T-helper 9 cell (primary cell): ENCODE measurements at places on chromosomes 7 and 10.

DNA sequence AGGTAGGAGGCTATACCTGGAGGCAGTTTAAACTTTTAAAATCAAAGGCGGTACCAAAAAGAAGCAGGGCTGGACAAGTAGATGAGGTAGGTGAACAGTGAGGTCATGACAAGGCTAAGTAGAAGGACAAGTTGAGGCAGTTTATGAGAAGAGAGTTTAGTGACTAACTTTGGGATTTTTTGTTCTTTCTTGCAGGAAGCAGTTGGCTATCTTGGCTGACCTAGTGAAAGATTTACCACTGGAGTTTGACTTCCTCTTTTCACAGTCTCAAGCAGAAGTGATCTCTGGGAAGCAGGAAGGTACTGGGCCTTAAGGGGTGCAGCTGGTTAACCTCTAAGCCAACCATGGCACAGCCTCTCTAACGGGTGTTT, 26.3 kb downstream of the ENTPD7 start:
- DNase-seq: no peak

- DNase-seq: no peak
Measured at GRCh38 chr7:105934572-105935185, 28.4 kb upstream of the CDHR3 start.

DNA sequence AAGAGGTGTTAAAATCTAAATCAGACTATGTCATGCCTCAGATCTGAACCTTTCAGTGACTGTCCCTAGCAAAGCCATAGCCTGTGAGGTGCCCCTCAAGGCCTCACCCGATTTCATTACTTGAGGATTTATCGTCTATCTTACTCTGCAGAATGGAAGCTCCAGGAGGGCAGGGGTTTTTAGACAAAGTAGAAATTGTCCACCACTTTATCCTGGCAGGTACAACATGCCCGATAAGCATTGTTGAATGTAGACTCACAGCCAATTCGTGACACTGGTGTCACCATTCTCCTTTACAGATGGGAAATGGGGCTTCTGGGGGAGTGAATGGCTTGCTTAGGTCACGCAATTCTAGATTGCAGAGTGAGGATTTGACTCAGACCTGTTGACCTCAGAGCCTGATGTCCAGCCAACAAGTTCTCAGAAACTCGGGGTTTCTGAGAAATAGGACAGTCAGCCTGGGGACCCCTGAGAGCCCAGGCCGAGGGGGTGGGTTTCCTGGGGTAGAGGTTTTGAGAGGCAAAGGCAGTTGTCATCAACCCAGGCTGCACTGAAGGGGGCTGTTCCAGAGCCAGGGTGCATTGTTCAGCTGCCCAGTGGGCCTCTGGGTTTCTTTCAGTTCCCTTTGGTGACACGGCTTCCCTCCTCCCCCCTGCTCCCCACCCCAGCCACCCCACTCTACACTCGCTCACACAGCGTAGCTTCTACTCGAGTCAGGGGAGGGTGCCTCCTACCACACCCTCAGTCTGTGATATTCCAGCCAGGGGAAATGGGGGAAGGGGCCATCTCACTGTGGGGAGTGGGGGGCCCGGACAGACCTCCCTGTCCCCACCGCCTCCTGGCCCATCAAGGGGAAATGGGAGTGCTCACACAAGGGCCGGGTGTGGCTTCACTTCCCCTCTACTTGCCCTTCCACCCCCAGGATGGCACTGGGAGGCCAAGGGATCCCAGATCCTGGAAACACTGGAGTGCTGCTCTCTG, 3.1 kb upstream of the IRF5 start:
- no peak for DNase-seq

GRCh38 chr7:158353606-158354570, 233.7 kb downstream of the PTPRN2 start:
- no peak for DNase-seq

DNA sequence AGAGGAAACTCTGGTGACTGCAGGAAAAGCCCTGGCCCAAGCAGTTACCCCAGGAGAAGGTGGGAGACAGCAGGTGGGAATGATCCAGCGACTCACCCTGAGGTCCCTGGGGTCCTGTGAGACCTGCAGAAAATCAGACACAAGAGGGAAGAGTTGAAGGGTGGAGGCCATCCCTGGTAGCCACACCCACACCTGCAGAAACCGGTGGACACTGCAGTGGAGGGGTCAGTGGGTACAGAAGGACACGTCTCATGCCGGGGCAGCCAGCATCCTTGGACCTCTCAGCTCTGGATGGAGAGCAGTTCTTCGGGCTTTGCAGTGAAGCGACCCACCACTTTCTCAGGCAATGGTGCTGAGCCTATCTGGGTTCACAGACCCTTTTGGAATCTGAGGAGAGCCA, 39.0 kb downstream of the COL17A1 start:
- no peak for DNase-seq

DNA sequence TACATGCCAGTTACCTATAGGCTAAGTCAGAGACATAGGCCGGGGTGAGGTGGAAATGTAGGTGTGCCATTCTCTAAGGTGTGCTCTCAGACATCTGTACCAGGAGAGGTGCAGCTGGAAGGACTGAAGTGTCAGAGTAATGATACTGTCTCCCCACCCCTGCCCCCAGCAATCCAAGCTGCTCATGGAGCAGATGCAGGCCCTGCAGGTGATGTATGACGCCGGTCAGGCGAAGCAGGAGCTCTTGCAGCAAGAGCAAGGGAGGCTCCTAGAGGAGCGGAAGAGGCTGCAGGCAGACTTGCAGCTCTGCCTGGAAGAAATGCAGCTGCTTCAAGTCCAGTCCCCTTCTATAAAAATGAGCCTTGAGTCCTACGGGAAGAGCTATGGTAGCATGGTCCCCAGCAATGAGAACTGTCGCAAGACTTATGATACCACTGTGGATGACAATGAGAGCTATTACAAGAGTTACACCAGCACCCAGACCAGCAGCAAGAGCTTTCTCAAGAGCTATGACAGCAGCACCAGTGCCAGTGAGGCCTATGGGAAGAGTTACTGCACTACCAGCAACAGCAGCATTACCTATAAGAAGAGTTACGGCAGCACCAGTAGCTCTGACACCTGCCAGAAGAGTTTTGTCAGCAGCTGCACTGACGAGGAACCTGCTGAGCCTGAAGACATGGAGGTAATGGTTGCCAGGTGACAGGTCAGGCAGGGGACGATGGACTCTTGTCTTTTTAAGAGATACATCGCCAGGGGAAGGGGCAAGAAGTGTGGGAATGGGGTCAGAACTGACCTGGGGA, 18.4 kb upstream of the FLNC start:
- DNase-seq: no peak

DNA sequence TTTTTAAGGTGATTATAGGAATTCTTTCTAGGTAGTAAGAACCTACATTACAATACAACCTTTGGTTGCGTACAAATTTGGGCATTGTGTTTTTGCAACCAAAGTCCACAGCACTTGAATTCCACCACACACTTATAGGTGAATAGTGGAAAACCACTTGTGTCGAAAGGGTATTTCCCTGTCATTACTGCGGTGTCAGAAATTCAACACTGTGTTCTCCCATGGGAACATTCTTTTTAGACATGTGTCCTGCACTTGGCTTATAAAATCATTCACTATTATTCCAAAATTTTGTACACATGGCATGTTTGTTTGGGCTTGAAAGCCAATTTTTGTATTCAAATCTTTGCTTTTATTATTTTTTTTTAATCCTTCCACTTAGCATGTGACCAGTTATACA, 333.7 kb downstream of the PRPF18 start:
- no peak for DNase-seq

- no peak for DNase-seq
Measured at GRCh38 chr10:42637142-42637541, 1.2 kb downstream of the ZNF33B start.

DNA sequence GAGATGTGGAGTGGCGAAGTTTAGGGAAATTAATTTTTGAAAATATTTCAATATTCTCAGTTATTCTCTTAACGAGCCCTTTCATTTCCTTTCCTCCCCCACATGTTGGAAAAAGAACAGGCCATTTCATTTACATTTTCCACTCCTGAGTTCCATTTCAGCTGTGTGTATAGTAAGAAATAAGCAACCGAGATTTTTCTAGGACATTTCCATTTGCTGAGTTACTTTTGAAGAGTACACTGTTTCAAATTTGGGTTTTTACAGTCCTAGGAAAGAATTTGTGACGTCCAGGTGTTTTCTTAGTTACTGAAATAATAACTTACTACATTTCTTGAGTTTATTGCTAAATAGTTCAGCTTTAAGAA, 1.2 kb downstream of the SEPTIN7 start:
- no peak for DNase-seq

GRCh38 chr7:132451161-132451560, 125.1 kb downstream of the PLXNA4 start:
- DNase-seq: peak; percentile 13

DNA sequence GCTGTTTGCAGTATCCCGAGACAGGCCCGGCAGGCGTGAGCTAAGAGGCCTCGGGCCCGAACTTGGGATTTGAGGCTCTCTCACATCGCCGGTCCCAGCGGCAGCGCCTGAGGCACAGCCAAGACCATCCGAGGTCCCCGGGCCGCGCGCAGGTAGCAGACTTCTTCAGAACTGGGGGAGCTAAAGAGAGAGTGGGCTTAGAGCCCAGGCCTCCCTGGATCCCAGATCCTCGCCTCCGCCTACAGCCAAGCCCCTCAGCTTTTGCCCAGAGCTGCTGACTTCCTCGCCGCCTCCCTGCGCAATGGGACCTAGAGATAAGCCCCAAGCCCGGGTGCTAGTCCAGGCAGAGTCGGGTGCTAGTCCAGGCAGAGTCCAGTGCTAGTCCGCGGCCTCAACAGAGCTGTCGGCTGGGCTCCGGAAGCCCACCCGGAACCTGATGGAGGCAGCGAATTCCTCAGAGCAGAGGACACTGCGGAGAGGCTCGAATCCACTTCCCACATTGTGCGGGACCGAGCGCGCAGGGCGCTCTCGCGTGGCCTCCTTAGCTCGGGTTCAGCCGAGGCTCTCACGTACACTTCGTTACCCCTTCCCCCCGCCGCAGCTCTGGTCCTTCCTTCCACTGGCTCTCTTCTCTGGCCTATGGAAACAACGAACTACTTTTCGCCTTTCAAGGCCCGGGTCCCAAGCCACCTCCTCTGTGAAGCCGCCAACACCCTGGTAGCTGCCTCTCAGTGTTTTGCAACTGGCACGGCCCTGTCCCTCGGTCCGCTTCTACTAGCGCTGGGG, 5.8 kb downstream of the LBX1 start:
- DNase-seq: no peak

GRCh38 chr7:36032361-36032818, 120.7 kb upstream of the EEPD1 start:
- DNase-seq: no peak

GRCh38 chr7:150405584-150406311, 26.6 kb downstream of the ZNF775 start:
- no peak for DNase-seq

GRCh38 chr7:31336202-31337001, 4.1 kb downstream of the NEUROD6 start:
- DNase-seq: no peak

DNA sequence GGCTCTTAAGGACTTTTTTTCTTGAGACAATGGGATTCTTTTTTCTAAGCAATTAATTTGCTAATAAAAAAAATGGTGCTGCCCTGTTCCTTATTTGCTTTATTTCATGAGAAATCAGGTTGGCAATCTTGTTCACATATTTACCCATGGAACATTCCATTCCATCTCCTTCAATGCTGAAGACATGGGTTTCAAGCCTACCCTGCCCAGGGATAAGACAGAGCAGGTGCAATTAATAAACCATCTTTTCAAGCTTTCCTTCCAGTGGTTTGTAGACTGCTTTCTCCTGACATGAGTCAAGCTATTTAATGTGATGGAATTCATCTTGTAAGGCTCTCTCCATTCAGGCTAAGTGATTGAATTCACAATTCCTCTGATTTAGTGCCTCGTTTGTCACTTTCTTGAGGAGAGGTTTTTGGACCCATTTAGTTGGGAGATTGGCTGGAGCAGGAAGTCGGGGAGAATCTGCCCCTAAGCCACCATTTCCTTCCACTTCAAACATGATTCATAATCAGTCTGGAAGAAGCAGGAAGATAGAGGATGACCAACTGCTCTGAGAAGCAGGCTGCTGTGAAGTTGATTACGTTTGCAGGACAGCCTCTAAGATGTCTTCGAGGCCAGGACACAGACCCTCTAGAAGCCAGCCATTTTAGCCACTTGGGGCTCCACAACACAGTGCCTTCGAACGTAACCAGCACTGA, 552.4 kb upstream of the GALNT17 start:
- no peak for DNase-seq

DNA sequence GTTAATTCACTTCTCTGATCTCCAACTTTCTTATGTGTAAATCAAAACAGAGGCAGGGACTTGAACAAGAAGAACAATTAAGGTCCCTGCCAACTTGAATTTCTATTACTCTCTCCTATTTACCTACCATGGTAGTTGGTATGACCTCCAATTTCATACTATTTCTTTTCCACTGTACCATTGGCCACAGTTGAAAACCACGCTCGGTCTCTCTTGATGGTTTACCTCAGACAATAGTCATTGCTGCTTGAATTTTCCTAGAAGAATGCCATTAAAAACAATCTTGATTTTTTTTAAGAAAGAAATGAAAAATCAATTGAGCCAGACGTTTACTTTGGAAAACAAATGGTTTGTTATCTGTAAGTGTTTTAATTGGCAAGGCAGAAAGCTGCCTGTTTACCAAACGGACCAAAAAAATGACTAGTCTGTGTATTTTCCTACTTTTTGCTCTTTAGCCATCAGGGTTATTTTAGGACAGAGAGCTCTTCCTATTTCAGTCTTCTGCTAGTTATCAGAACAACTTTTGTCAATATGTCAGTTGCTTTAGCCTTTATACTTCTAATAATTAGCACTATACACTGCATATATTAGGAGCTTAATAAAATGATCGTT, 157.5 kb upstream of the PLXDC2 start:
- DNase-seq: no peak
